ENCODE measurements at places on chromosomes 1 and 21. TPM values are rescaled to one million over a fixed set of nuclear protein-coding genes. Genes with fewer than 3 reads are reported as not detected.

Gene OPTC
- not detected for total RNA-seq

Gene TBX19
- total RNA-seq, result 0.34 TPM

Gene PIK3R3
- total RNA-seq, result 13.4 TPM

Gene KCNT2
- 0.92 TPM for total RNA-seq

GRCh38 chr1:172390683-172391551, 29.6 kb upstream of the C1orf105 start:
- peak; percentile 48 for DNase-seq

DNA sequence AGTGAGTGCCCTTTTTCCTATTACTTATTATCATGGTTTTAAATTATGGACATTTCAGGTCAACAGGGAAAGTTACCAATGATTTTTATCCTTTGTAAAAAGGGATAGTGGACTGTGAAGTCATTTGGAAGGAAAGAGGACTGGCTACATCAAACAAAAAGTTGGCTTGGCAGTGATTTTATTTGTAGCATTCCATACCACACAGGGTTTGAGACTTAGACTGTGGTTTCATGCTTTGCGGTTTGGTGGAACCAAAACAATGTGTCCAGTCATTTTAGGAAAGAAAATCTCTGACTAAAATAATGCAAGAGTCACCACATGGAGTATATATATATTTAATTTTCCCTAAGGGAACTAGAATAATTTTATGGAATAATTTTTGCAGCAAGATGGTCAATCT, 239.5 kb downstream of the HMCN1 start:
- peak; percentile 81 for DNase-seq

DNA sequence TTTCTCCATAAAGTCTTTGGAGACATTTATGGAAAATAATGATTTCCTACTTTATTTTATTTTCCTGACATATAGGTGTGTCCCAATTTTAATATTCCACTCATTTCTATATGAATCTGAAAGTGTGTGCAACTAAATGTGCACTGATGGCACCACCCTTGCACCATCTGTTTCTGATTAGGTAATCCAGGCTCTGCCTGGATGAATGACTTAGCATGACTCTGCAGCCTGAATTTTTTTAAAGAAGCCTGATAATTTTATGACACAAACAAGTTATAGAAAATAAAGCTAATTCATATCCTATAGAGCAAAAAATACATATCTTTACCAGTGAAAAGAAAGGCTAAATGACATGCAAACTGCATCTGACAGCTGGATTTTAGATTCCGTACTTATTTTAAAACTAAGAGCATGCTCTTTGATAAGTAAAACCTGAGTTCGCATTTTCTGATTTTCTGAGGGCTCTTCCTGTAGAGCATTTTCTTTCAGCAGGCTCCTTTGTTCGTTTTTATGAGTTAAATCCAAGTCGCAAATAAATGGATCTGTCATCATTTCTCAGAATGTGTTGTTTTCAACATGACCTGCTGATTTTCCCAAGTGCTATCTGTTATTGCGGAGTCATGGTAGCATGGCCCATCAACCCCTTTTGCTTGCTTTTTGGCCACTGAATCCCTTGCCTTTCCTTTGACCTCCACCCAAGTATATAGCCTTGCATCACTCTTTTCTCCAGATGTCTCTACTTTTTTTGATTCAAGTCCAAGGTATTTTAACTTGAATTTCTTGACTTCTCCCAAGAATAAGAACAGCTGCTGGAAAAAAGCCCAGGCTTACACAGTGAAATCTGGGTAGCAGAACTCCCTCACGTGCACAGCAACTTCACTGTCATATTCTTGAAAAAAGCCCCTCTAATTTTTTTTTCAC, 52.8 kb upstream of the LYPLAL1 start:
- DNase-seq, result peak; percentile 85

DNA sequence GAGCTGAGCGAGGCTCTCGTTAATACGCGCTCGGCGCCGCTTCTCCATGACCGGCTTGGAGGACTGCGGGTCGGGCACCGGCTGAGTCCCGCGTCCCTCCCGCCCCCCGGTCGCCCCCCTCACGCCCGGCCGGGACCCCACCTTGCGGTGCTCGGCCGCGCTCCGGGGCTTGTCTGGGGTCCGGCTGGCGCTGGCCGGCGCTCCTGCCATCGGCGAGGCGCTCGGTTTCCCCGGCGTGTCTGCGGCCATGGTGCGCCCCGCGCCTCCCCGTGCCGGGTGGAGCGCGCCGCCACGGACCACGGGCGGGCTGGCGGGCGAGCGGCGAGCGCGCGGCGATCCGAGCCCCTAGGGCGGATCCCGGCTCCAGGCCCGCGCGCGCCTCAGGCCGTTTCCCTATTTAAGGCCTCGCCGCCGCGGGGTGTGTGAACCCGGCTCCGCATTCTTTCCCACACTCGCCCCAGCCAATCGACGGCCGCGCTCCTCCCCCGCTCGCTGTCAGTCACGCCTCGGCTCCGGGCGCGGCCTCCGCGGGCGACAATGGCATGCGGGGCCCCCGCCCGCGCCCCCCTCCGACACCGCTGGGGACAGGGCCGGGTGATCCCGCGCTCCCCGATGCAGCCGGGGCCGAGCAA, at the start of gene HES4:
HES4 (minus strand) TSS at position 373 of the 632 bp plus-strand sequence; CDS start at position 249, 124 bp downstream.
- DNase-seq, result peak; percentile 73

DNA sequence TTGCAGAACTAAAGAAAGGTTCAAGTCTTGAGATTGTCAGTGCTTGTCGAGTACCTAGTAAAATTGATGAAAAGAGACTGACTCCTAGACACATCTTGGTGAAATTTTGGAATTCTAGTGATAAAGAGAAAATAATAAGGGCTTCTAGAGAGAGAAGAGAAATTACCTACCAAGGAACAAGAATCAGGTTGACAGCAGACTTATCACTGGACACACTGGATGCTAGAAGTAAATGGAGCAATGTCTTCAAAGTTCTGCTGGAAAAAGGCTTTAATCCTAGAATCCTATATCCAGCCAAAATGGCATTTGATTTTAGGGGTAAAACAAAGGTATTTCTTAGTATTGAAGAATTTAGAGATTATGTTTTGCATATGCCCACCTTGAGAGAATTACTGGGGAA, 16.3 kb downstream of the L1TD1 start:
- peak; percentile 31 for DNase-seq

DNA sequence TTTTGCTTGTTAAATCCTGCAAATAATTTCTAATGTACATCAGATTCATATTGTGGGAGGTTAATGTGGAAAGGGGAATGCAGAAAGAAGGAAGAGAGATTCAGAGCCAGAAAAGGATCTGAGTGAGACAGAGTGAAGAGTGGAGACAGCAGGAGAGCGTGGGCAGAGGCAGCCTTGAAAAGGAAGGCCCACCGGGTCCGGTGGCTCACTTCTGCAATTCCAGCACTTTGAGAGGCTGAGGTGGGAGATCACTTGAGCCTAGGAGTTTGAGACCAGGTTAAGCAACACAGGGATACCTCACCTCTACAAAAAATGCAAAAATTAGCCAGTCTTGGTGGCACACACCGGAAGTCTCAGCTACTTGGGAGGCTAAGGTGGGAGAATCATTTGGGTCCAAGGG, 222.0 kb upstream of the RAB4A start:
- DNase-seq, result no peak
